ENCODE measurements at places on chromosomes 1 and 21.

- no peak for DNase-seq
Observed at GRCh38 chr21:45670731-45671130, 27.2 kb downstream of the PCBP3 start.

DNA sequence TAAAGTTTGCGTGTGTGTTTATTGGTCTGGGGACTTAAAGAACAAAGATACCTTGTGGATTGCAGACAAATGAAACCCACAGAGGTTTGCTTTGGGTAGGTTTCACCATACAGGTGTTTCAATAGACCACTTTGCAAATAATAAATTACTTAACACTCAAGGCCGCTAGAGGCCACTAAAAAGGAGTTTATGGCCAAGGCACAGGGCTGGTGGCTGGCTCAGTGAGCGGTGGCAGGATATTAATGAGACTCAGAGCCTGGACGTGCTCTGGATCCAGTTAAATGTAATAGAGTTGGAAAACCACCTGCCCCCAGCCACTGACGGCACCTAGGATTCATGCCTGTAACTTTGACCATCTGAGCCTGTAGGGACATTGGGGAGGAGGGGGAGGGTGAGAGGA is 44.5 kb downstream of the LRRC38 start:
- DNase-seq, result no peak

GRCh38 chr1:169879034-169879840 is 14.5 kb downstream of the SCYL3 start:
- DNase-seq, result no peak

DNA sequence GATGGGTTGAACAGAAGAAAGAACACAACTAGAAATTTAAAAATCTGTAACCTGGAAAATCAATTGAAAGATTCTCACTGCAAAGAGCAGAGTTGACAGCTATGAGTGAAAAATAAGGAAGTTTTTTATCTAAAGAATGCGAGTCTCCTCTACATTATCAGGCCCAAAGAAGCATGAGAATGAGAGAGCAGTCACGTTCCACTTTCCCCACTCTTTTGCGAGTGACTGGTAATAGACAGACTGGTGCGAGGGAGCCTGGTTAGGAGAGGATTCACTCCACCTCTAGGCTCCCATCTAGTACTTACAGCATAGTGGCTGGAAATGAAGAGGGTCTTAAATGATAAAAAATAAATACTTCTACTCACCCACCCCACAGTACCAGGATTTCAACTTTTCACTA is 52.0 kb downstream of the PRDX6 start:
- DNase-seq, result no peak

- no peak for DNase-seq
Observed at GRCh38 chr1:113210248-113210647, 137.2 kb downstream of the LRIG2 start.

DNA sequence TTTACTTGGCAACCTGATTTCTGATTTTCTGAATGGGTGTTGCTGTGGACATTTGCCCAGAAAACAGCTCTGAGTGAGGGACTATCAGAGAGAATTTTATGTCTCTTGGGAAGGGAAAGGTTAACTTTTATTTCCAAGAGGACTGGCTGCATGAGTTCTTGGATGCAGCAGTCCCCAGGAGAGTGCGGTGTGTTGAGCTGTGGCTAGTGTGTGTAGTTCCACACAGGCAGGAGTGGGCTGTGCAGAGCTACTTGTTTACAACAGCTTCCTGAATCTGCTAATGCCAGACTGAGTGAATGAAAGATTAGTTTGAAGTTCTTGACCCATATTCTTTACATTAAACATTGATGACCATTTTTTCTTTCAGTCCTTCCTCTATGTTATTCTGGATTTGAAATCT is 41.0 kb upstream of the APOBEC4 start:
- DNase-seq, result peak; percentile 29

- no peak for DNase-seq
Observed at GRCh38 chr1:17067069-17067426, 13.2 kb upstream of the SDHB start.

- DNase-seq, result no peak
Observed at GRCh38 chr21:35381743-35382310, 332.7 kb upstream of the RUNX1 start.

- no peak for DNase-seq
Observed at GRCh38 chr1:222099746-222100145, 357.9 kb upstream of the DUSP10 start.

- DNase-seq, result no peak
Observed at GRCh38 chr1:33322870-33323585, 2.1 kb upstream of the A3GALT2 start.

DNA sequence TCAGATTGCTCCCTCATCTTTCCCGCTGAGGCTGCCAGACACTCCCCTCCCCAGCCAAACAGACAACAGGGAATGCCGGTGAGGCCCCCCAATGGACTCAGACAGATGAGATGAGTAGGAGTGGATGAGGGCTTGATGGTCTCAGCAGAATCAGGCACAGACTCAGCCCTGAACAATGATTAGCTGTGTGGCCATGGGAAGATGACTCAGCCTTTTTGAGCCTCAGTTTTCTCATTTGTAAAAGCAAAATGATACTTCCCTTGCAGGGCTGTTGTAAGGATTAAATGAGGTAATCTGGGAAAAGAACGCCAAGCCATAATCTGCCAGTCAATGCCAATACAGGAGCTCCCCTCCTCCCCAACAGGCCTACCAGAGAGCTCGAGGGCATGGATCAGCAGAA is 12.4 kb downstream of the C1orf198 start:
- DNase-seq, result peak; percentile 39

DNA sequence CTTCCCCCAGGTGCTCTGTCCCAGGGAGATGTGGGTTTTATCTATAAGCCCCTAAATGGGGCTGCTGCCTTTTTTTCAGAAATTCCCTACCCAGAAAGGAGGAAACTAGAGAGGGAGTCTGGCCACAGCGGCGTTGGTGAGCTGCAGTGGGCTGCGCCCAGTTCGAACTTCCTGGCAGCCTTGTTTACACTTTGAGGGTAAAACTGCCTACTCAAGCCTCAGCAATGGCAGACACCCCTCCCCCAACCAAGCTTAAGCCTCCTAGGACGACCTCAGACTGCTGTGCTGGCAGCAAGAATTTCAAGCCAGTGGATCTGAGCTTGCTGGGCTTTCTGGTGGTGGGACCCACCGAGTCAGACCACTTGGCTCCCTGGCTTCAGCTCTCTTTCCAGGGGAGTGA is 46.2 kb upstream of the PAPPA2 start:
- no peak for DNase-seq

DNA sequence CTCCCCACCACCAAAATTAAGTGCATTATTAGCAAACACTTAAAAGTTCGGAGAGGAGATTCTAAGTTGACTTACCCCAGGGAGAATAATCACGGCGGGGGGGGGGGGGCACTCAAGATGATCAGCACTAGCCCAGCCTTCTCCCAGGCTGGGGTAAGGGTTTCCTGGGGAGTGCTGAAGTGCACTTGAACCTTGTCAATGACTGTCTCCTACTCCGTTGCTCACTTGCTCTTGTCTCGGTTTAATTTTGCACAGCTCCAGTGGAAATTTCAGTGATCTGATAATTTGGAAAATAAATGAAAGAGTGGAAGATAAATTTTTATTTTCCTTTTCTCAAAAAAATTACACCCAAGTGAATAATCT is 59.2 kb downstream of the PBX1 start:
- DNase-seq, result no peak

DNA sequence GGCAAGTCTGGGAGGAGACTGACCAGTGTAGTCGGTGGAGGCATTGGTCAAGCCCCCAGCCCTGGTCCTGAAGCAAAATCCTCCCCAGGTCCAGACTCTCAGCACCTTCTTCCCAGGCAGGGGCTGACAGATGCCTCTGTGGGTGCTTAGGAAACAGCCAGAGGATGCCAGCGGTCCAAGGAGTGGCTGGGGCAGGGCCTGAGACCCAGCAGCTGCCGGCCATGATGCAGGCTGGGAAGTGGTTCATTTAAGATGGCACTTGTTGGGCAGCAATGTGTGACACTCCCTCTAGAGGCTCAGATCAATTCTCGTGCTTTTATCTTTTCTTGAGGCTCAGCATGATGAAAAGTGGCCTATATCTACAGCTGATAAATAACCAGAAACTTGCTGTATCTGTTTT is 165.0 kb upstream of the VAMP3 start:
- no peak for DNase-seq

DNA sequence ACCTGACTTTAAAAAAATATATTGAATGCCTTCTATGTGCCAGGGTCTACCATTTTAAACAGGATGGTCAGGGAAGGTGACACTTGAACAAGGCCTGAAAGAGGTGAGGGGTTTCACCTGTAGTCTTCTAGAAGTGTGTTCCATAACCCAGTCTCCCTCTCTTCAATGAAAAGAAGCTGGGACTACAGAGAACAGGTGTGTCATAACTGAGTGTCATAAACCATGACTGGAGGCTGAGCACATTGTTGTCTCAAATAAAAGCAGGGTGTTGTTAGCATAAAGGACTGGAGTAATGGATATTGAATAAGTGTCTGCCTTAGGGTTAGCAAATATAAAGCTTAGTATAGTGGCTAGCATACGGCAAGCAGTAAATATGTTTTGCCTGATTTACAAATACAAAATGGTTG is 65.4 kb downstream of the SYDE2 start:
- no peak for DNase-seq

GRCh38 chr1:65237503-65237902 is 71.8 kb upstream of the DNAJC6 start:
- DNase-seq, result no peak

DNA sequence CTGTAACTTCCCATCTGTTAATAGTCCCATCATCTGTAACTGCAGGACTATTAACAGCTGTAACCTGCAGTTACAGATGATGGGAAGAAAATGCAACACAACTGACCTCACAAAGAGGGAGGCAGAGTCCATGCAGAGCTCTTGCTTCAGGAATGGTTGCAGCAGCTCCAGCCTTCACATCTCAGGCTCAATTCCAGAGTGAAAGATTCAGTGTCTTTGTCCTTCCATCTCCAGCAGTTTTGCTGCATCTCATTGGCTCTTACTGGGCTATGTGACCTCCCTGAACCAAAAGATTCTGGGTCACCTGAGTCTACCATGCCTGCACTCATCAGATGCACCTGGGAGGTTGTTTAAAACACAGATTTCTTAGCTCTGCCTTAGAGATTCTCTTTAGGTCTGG is 686.7 kb downstream of the MATN1 start:
- DNase-seq, result no peak

DNA sequence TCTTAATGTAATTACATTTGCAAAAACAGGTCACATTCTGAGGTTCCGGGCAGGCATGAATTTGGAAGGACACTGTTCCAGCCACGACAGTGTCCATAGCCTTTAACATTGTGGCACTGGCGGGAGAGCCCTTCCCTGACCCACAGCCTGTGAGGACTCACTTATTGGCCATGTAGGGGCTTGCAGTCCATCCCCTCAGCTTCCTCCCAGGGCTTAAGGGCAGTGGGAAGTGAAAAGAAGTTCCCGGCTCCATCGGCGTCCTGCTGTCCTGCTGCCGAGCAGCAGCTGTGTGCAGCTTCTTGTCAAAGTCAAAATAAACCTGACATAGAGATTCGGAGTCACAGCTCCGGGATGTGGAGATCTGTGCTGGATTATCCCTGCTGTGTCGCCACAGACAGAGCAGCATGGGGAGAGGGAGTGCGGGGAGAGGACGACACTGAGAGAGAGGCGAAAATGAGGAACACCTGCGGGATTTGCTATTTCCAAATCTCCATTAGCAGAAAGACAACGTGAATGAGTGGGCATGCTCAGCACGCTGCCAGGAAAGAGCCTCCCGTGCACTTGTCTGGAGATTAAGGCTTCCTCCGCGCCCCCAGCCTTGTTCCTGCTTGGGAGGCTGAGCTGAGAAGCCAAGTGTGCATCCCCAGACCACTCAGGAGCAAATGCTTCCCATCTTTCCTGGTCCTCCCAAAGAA is 260.3 kb downstream of the ASTN1 start:
- DNase-seq, result no peak

DNA sequence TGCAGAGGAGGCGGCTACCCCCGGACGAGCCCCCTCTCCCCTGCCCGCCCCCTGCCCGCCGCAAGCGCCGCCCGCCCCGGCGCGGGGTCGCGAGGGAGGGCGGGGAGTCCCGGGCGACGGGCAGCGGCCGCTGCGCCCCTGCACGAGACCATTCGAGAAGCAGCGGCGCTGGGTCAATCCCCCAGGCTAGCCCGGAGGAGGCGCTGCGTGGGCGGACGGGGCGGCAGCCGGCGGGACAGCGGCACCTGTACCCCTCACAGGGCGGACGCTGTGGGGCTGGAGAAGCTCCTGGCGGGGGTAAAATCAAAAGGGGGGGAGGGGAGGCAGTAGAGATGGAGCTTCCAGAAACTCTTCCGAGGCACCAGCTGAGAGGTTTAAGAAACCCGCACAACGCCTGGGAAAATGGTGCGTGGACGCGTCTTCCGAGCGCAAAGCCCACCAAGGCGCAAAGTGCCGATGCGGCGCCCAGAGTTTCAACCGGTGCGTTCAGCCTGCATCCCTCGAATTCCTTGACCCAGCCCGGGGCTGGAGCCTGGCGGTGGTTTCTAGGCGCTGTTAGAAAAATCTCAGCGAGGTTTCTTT is at the start of gene PLPPR5:
TSS of gene PLPPR5 (minus strand) at position 1 of the 582 bp plus-strand sequence. CDS start 190 bp downstream, outside the sequence.
- DNase-seq, result no peak

- no peak for DNase-seq
Observed at GRCh38 chr1:92439291-92439690, 47.4 kb downstream of the GFI1 start.

GRCh38 chr21:46482846-46483231 is 24.1 kb downstream of the DIP2A start:
- DNase-seq, result no peak

GRCh38 chr21:21851657-21852056 is 853.4 kb downstream of the NCAM2 start:
- DNase-seq, result peak; percentile 20

- no peak for DNase-seq
Observed at GRCh38 chr1:58999676-59000075, 215.8 kb upstream of the JUN start.

GRCh38 chr21:32309906-32310460 is 11.3 kb downstream of the MRAP start:
- no peak for DNase-seq

DNA sequence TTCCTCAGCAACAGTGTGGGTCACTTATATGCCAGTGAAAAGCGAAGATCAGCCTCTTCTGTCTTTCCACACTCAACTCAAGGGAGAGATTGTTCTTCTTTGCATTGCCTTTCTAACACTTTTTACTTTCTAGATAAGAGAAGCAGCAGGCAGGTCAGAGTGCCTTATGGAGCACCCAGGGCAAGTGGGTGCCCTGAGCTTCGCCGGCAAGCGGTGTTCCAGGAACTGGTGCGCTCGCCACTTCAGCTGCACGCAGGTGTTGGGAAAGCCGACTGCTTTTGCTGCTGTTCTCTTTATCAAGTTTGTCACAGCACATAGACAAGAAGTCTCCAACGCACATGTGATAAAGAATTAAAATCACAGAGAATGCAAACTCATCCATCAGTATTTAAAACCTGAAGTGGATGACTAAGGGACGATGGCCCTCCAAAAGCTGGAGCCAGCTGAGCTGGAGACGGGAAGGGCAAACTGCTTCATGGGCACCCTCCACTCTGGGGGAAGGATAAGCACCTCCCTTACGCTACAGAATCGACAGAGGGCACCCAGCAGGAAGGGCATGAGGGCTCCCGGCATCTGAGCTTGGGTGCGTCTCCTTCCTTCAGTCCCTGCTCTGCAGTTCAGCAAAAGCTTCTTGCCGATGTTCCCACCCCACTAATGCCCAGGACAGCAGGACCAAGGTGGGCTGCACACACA is 20.7 kb downstream of the UBE2G2 start:
- DNase-seq, result no peak

GRCh38 chr1:227459977-227460376 is 103.4 kb upstream of the ZNF678 start:
- DNase-seq, result no peak

All from fibroblast of mammary gland (primary cell).